ENCODE measurements at places on chromosomes 11 and 22.

GRCh38 chr22:38295863-38296262, 21.4 kb downstream of the CSNK1E start:
- DNase-seq = no peak

DNA sequence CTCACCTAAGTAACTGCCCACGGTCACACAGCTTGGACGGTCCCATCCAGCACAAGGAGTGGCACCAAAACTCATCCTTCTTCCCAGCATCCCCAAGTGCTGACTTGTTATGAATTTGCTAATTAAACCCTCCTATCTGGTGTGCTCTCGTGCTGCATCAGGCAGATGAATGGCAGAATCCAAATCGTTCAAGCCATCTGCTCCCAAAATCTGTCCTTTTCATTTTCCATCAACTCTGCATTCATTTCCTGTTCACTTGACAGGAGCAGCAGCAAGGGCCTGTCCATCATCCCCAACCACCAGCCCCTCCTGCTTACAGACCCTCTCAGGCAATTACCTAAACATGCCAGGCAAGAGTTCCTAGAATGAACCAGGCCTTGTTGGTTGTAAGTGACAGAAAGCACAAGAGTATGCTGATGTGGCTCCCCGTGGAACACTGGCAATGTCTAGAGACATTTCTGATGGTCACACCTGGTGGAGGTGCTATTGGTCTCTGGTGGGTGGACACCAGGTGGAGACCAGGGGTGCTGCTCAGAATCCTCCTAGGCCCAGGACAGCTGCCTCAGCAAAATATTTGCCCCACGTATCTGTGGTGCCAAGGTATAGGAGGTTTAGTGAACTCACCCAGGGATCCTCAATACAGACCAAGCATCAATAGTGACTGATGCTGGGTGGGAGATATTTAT, 832.5 kb downstream of the TBC1D22A start:
- no peak for DNase-seq

DNA sequence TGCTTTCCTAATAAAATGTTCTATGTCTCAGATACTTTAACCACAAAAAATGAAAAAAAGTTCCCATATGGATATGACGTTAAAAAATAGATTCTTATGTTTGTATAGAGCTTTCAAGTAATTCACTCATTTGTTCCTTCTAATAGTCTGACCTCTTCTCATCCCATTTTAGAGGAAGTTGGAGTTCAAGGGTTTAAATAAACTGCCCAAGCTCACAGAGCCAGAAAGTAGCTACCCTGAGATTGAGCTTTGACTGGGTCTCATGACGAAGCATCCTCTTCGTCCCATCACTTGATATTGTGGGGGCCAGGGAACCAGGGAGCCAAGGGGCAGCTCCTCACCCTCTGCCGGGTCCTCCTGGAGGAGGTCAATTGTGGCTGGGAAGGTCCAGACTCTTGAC, 116.3 kb downstream of the CCDC81 start:
- no peak for DNase-seq

GRCh38 chr11:86702220-86702983, 30.0 kb upstream of the ME3 start:
- DNase-seq = no peak

DNA sequence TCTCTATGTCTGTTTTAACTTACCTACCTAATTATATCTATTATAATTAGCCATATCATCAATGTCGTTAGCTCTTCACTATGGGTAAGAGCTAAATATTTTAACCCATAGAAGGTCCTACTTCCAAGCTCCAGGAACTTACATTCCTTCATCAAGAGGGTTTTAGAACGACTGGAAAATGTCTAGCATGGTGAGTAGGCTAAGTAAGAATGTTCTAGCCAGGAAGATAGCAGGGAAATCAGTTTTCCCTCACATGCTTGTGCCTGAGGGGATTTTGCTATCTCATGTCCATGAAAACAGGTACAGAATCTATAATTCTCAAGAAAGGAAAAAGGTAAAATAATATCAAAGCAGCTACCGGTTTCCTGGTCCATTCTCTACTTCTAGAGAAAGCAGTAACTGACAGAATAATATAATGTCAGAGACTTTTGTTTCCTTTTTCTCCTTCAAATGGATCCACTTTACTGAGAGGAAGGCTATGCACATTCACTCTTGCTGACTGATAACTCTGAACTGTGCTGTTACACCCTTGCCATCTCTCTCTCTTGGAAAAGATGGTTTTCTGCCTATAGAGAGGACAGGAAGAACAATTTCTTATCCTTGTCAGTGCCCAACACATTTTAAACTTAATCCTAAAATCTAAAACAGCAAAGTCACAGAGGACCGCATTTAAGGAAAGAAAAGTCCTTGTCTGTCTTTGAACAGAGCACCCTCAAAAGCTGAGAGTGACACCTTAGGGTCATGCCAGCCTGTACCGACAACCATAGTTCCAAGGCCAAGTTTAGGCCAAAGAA, 67.0 kb downstream of the MAML2 start:
- peak; percentile 37 for DNase-seq

- DNase-seq = peak; percentile 63
Measured at GRCh38 chr11:133934599-133935550, 21.9 kb downstream of the IGSF9B start.

Data from fibroblast of skin of right quadriceps (primary cell).